NCI-H526 treated with DMSO at 0.1 percent for 48 hours (cell line): ENCODE measurements at places on chromosomes 6 and 20.
A peak's percentile ranks its signal among the peaks of the same experiment; 100 is the strongest.

DNA sequence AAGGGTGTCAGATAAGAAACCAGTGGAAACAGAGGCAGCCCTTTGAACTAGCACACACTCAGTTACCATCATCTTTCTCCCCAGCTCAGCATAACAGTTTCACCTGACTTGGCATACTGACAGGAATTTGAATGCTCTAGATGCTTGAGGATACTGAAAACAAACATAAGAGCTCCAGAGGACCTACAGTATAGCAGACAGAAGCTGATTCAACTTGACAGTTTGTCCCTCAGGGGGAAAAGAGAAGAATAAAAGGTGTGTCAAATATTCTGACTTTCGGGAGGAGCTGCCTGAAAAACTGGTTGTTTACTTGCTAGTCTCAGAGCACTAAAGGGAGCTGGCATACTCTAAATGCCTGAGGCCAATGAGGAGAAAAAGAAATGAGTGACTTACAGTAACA, 35.1 kb downstream of the EYS start:
- no peak for DNase-seq

DNA sequence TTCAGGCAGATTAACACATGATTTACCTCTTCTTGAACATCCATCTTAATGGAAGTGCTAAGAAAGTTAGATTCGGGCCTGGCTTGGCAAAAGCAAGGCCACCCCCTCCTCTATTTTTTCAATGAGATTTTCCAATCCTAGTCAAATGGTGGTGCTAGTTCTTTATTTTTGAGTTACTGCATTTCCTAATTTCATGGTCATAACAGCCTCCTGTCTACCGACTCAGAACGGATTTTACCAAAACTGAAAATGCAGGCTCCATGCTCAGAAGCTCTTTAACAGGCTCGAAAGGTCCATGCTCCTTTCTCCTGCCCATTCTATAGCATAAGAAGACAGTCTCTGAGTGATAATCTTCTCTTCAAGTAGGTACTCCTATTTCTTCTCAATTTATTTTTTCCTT, 117.2 kb upstream of the ESR1 start:
- no peak for DNase-seq

DNA sequence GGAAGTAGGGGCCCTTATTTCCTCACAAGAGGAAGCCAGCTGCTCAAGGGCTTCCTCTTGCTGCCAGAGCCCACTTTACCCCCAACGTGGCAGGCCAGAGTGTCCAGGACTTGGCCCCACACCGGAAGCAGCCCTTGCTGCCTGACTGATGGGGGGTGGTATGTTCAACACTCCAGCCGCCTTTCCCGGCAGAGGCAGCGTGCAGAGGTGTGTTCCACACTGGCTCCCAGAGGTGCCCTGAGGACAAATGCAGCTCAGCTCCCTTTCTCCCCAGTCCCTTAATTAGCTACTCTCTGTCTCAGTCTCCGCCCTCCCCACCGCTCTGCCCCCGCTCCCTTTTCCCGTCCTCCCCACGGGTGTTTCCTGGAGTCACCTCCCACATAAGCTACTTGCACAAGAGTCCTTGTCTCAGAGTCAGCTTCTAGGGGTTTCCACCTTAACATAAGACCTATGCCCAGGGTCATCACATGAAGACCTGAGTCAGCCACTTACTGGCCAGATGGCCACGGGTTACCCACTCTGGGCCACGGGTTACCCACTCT, 61.7 kb upstream of the SHLD1 start:
- DNase-seq = no peak

GRCh38 chr6:6315660-6316059, 4.8 kb downstream of the F13A1 start:
- DNase-seq = no peak

GRCh38 chr6:1424306-1424927, 35.0 kb downstream of the FOXF2 start:
- no peak for DNase-seq

- no peak for DNase-seq
Observed at GRCh38 chr6:52612336-52613054, 35.6 kb upstream of the TRAM2 start.

DNA sequence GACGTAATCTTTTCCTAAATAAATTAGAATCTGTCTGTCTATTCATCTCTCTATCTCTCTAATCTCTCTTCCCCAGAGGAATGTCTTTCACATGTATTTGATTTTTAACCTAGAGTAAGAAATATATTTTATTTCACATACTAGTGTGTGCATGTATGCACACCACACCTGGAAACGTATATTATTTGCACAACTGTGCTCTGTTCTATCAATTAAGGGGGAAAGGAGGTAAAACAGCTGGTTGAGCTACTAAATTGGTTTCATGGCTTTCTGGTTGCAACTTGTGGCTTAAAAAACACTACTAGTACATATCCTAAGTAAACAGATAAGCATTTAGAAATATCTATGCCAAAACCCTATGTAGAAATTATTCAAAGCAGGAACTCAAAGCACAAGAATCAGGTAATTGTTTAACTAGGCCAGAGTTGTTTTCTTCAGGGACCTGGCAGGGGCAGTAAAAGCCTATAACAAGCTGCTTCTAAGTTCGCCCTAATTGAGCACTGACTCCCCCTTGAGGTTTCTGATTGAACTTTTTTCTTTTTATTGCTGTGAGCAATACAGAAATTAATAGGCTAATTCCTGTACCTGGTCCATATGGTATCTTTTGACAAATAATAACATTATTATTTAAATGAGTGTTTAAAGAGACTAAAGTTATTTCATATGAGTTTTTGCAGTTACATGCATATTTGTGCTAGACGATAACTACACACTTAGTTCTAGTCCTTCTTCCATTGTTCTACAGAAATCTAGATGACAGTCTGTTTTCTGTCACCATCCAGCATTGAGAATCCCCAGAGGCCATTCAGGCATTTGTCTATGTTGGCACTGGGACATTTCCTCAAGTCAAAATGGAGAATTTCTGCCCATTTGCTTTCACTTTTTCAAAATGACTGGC, 88.6 kb downstream of the MCHR2 start:
- peak; percentile 90 for DNase-seq

DNA sequence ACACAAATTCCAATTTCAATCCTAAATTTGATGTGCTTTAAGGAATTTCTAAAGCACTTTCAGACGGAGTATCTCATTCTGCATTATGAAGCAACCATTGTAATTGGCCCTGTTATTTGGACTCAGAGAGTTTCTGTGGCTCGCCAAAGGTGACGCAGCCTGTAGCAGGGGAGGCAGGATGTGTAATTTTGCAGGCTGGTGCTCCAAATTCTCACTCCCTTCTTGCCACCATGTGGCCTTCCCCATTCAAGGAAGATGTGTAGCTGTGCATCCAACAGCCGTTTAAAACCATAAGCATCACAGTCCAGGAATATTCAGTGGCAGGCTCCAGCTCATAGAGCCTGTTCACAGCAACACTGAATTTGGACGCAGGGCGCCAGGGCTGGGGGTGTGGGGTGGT, 45.8 kb downstream of the AGPAT4 start:
- no peak for DNase-seq

DNA sequence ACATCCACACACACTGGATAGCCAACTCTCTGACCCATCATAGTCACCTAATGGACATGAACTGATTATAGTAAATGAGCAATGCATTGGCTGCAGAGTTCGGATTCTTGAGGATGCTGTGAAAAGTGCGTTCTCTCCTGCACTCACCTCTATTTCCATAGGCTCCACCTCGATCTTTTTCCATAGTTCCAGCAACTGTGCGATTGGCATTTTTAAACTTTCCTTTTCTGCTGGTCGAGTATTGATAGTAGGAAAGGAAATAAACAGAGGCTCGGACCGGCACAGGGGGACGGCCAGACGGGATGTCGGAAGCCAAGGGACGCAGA, 94.4 kb downstream of the RNASET2 start:
- DNase-seq = no peak

GRCh38 chr6:44527181-44527580, 139.7 kb downstream of the CDC5L start:
- DNase-seq = no peak

DNA sequence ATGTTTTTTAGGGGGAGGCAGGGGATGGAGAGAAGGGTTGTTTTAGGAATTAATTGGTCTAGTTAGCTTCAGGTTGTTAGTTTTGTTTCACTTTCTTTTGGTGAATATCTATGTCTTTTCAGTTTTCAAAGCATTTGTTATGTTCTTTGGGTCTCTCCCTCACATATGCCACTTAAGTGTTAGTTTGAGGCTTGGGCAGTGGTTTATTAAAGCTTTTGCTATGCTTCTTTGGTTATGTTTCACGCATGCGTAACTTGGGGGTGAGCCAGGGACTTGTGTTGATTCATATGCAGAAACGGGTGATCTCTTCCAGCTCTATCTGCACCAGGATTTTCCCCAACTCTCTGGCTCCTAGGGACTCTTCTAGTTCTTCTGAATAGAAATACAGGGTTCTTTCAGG, 11.4 kb upstream of the MMS22L start:
- no peak for DNase-seq

DNA sequence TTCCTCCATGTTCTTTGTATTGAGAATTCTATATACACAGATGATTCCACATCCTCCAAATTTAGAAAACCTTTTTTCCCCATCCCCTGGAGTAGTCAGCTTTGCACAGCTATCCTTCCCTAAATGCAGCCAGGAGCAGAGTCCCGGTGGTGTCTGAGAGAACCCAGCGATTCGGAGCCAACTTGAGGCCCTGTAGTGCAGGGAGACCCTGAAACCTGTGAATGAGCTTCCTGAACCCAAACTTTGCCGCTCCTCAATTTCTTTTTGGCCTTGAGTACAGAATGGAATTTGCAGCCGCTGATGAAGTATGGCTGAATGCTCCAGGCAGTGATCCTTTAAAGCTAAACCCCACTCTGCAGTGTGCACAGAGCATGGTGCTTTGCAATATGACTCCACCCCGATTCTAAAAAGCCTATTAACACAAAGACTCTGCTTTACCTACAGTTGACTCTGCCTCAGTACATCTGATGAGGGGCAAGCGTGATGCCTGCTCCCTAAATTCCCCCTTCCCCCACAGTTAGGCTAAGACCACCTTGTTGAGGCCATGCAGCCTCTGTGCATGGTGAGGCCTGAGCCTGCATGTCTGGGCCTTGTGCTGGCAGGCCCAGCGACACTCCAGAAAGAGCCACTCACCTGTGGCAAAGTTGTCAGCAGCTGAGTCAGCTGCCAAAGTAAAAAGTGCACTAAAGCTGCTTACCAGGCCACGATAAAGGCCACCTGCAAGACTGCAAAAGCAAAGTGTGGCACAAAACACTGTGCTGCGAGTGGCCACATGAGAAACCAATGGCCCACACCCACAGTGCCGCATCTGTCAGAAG, 82.1 kb downstream of the PLEKHG1 start:
- DNase-seq = no peak

- DNase-seq = no peak
Observed at GRCh38 chr6:168333491-168333890, 13.9 kb upstream of the DACT2 start.

DNA sequence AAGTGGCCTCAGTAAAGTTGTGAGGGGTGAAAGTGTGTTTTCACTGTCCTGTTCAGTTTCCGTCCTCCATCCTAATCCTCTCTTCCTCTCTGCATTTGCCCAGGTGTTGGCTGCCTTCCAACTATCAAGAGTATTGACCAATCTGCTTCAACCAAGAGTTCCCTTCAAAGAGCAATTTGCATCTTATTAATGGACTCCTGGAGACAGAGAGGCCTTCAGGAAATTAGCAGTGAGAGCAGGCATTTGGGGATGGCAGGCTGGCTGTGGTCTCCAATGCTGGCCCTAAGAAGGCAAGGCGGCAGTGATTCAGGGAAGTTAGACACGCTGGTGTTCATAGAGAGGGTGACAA, 77.2 kb downstream of the GPR6 start:
- peak; percentile 55 for DNase-seq

- DNase-seq = no peak
Observed at GRCh38 chr6:116385921-116386320, 15.2 kb downstream of the DSE start.

- DNase-seq = peak; percentile 35
Observed at GRCh38 chr6:127119102-127120022, 891 bp downstream of the RSPO3 start.

DNA sequence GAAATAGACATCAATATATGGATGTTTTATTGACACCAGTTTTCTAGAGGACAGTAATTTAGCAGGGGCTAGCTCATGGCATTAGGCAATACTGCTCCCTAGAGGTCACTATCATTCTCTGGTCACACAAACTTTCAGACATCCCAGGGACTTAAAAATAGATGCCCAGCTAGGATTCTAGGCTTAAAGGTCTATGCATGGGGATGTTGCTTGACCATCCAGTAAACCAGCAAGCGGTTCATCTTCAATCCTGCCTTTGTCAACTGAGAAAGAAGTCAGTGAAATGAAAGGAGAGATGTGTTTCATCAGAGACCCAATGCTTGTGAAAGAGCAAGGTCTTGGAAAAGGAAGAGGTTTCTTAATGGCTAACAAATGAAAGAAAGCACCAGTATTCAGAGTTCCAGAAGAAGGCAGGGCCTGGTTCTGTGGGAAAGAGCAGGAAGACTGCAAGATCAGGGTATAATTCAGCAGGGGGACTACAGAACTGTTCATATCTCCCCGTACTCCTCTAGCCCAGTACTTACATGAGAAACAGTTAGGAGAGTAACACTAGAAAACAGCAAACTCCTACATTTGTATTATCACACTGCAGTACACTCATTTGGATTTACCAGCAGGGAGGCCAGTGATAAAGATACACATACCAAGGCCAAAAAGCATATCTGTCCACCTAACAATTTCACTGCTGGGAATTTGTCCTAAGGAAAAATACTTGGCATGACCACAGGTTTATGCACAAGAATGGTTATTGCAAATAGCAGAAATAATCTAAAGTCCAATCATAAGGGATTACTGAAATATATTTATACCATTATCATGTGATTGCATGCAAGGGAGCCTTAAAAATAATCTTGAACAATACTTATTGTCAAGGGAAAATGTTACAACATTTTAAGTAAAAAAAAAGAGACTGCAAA, 151.4 kb upstream of the LAMA2 start:
- no peak for DNase-seq

- no peak for DNase-seq
Observed at GRCh38 chr20:35398660-35399144, 13.1 kb downstream of the UQCC1 start.

DNA sequence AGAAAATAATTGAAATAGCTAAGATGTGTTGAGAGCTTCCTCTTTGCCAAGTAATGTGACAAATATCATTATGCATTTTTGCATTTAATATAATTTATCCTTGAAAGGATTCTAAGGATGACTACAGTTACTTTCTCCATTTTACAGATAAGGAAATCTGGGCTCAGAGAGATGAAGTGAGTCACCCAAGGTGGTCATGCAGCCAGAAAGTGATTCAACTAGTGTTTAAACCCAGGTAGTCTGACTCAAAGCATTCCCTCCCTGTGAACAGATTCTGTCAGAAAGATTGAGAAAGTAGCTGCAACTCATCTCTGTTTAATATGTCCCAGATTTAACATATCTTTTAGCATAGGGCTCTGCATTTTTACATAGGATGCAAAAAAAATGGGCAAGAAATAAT, 28.1 kb downstream of the NRSN1 start:
- no peak for DNase-seq

DNA sequence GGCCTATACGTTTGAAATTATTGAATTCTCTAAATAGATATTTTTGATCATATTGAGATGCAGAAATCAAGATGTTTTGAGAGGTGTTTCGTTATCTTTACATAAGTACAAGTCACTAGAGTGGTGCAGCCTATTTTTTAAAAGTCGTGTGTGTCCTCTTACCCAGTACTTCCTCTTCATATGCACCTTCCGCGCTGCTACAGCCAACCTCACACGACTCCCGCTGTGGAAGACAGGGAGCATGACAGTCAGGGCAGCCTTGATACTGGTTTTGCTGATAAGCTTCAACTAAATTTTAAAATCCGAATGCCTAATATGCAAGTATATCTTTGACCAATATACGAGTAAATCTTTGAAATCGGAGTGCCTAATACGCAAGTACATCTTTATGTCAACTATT, 16.3 kb downstream of the ROS1 start:
- no peak for DNase-seq

GRCh38 chr20:59177266-59178250, 13.9 kb downstream of the ZNF831 start:
- no peak for DNase-seq
